ENCODE measurements at places on chromosomes 6 and 20.

- peak; percentile 62 for DNase-seq
- H3K4me1 ChIP-seq, result no peaks in the 10 kb centered on the region
- no peak overlapping the region for H3K27ac ChIP-seq
- H3K36me3 ChIP-seq, result peaks cover 37% of the 10 kb centered on the region
- no peak overlapping the region for H3K4me3 ChIP-seq
These were observed 42.6 kb downstream of the DSTN start for GRCh38 chr20:17612287-17612991.

DNA sequence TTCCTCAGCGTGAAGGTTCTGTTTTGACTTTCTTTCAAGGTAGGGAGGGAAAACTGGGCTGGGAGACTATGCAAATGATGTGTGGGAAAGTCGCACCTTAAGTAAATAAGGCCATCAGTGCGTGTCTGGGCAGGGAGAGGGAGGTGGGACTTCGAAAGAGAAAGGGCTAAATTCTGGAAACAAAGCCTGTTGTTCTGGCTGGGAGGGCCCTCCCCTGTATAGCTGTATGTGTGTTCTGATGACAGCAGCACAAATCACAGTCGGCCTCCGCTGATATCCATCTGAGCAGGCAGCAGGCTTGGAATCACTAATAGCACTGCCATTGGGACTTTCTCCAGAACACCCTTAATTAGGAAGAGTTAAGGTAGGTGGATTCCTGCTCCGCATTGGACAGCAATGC, 19.2 kb downstream of the JAG1 start:
- no peaks in the 10 kb centered on the region for H3K36me3 ChIP-seq
- peak overlapping the region; percentile 70 for H3K27ac ChIP-seq
- no peaks in the 10 kb centered on the region for H3K4me1 ChIP-seq
- H3K4me3 ChIP-seq, result no peak overlapping the region

GRCh38 chr6:40387127-40387870, 199.9 kb downstream of the LRFN2 start:
- H3K36me3 ChIP-seq, result no peaks in the 10 kb centered on the region
- peaks cover 29% of the 10 kb centered on the region for H3K27me3 ChIP-seq
- no peak overlapping the region for H3K4me3 ChIP-seq
- DNase-seq, result peak; percentile 27

DNA sequence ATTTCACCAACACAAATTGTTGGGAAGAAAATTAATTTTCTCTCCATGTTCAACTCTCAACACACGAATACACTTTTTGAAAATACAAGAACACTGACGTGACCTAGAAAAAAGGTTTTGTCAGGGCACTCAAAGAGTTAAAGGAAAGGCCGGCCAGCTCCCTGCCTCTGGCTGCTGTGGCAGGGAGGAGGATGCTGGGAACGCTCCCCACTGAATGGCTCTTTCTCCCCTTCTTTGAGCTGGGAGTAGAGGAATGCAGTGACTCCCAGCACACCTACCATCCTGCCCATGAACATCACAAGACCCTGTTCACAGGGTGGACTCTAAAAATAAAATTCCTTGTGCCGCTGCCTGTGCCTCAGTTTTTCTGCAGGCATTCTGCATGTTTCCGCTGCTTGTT, 47.0 kb downstream of the MAP3K5 start:
- H3K36me3 ChIP-seq, result no peaks in the 10 kb centered on the region
- no peaks in the 10 kb centered on the region for H3K27me3 ChIP-seq
- H3K4me3 ChIP-seq, result no peak overlapping the region

Measured in endodermal cell (in vitro differentiated cells).